ENCODE measurements at places on chromosomes 1 and 21.

GRCh38 chr1:117368116-117369108, 1.2 kb downstream of the MAN1A2 start:
- DNase-seq, result no peak

DNA sequence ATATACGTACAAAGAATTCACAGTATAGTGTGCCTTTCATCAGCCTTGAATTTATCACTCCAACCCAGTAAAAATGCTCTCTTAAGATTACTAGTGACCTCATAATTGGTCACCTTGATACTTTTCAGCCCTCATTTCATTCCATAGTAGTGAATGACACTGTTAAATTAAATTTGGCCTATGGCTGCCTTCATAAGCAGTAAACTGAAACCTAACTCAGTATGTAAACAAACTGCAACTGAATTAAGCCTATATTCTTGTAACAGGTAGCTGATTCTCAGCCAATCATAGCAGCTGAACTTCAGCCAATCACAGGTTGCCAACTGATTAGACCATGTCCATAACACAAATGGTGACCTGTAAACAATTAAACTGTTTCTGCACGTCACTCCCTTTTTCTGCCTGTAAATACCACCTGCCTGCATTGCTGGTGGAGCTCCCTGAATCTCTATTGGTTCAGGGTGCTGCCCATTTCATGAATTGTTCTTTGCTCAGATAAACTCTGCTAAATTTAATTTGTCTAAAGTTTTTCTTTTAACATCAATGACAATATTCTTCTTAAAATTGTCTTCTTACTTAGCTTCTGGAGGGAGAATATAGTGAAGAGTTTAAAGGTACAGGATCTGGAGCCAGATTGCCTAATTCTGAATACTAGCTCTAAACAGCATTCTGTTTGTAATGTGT, 24.0 kb upstream of the CAMSAP2 start:
- DNase-seq, result no peak

DNA sequence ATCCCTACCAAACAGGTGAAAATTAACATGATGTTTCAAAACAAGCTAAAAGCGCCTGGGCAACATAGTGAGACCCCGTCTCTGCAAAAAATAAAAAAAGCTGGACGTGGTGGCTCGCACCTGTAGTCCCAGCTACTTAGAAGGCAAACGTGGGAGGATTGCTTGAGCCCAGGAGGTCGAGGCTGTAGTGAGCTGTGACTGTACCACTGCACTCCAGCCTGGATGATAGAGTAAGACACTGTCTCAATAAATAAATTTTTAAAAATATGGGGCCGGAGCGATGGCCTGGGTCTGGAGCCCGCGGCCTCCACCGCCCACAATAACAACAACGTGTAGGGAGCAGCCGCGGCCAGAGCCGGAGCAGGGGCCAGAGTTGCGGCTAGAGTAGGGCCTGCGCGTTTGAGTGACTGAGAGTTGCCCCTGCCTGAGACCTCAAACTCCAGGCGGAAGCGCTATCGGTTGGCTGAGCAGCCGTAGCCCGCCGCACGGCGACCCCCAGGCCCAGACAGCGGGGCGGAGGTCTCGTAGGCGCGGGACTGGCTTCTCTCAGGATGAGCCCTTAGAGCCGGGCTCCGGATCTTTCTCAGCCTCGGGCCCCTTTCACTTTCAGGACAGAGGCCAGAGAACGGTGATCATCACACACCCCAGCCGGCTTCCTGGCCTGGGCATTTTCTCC, 41.4 kb downstream of the ZMYM1 start:
- DNase-seq, result no peak

- DNase-seq, result no peak
Observed at GRCh38 chr1:115426231-115426771, 88.3 kb upstream of the NGF start.

DNA sequence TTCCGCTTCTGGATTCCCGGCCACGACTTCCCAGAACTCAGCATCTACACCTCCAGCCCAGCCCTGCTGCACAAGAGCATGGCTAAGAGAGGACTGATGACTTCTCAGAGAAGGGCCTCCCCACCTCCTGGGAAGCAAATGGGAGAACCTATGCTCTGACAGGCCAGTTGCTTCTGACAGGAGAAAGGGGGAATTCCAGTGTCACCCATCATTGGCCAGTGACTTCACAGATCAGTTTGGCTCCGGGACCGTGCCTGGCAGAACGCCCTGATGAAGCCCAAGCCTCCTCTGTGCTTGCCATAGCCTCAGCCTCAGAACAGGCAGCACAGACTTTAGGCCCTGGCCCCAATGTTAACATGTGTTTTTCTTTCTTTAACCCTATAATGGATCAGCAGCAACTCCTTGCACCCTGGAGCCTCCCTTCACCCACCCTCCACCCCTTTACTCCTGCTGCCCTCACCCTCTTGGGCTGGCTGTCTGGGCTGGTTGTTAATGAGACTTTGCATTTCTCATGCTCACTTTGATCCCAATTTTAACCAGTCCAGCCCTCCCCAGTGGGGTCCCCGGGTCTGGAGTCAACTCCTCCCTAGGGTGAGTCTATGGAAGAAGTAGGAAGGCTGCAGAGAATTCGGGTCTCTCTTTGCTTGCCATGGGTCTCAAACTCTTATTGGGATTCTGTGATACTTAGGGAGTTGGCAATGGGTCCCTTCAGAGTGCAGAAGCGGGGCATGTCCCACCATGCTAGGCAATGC, 42.7 kb upstream of the SLC30A1 start:
- DNase-seq, result no peak

DNA sequence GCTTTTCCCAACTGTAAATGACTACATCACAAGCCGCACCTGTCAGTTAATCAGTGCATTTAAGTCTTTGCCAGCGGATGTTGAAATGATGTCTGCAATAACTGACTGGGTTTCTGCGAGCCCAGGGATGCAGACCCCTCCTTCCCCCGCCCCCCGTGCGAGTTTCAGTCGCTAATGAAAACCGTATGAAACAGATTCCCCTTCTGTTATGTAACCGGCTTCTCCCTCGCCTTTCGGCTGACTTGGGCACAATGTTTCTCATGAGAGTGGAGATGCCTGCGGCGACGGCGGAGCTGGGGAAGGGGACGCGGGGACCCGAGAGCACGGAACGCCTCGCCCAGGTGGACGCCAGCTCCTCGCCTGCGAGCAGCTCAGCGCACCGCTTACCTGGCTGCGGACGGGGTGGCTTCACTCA, 753 bp downstream of the KCNJ6 start:
- no peak for DNase-seq

DNA sequence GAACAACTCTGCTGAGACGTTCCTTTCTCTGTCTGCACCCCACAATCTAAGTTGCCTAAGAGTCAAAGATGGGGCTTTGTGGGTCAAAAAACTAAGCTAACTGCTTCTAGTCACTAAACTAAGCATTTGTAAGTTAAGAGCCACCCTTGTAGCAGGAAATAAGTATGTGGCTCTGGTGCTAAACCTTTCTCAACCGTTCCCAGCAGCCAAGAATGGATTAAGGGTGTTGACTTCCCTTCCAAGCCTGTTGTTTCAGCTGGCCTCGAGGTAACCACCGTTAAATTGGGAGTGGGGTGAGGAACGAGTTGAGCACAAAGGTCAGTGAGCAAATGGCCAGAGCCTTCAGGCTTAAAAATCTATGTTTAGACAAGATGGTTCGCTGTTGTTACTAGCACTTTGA, 169.1 kb downstream of the TRIM33 start:
- DNase-seq, result no peak

DNA sequence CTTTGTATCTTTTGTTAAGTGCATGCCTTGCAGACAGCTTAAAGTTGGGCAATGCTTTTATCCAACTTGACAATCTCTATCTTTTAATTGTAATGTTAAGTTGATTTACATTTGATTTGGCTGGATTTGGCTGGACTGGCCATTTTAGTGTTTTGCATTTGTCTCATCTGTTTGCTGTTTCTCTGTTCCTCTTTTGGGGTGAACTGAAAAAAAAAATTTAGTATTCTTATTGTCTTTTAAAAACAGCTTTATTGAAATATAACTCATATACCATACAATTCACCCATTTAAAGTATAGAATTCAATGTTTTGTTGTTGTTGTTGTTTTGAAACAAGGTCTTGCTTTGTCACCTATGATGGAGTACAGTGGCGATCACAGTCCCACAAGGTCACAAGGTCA, 34.4 kb downstream of the DIPK1A start:
- no peak for DNase-seq

GRCh38 chr1:248847181-248847955, 9.3 kb downstream of the ZNF672 start:
- DNase-seq, result no peak

DNA sequence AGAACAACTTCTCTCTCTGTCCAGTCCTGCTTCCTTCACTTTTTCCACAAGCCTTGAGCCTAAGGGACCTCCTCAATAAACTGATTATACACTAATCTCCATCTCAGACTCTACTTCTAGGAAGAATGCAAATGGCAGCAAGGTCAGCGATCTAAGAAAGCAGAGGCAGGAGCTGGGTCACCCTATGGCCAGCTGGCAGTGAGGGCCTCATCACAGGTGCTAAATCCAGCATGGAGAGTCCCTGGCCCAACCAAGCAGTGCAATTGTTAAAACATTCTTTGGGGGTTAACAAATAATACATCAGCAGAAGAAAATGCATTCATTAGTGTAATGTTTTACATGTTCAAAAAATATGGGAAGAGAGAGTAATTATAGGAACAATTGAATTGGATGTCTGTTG, 416.0 kb downstream of the SIPA1L2 start:
- DNase-seq, result no peak

- no peak for DNase-seq
Observed at GRCh38 chr1:217272385-217272784, 358.5 kb downstream of the GPATCH2 start.

DNA sequence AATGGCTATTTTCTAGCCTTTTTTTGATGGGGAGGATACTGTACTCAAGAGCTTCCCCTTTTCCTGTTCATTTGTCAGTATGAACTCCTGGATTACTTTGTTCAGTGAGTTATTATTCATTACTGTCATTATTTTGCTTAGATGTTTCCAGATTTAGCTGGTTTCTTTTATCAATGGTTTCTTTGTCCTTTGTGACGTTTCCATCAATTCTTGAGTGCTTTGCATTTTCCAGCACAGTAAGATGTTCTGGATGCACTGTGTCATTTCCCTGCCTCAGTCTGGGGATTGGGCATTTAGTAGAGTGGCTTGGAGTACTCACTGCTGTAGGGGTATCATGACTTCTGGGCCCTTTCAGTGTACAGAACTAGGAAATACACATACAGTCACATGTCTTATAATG, 34.2 kb downstream of the MRPS6 start:
- no peak for DNase-seq

GRCh38 chr1:53902235-53903138, 8.5 kb downstream of the DIO1 start:
- DNase-seq, result no peak

DNA sequence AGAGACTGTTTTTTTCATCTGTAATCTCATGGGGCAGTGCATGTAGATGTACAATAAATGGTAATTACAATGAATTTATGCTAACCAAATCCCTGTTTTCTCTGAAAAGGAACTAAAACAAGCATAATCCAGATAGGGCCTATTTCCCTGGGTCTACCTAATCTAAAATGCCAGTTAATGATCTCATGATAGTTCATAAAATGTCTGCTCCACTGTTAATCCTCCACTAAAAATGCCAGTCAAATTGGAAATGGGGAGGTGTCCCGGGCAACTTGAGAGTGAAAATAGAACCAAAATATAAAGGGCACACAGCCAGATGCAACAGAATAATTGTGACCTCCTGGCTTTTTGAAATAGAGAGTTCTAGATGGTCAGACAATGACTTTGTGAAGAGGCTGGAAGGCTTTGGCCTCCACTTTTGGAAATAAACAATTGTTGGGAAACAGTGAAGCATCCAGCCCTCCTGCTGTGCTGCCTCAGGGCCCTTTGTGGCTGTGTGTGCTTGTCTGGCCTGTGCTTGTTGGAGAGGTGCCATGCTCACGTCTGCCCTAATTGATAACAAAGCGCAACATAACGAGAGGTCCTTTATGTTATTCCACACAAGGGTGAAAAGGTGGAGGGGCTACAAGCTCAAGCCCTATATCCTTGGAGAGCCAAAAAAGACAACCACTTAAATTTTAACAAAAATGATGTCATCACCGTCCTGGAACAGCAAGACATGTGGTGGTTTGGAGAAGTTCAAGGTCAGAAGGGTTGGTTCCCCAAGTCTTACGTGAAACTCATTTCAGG, 97.7 kb downstream of the ATP5PO start:
- no peak for DNase-seq

GRCh38 chr1:156838972-156839371, 19.9 kb downstream of the INSRR start:
- DNase-seq, result no peak

DNA sequence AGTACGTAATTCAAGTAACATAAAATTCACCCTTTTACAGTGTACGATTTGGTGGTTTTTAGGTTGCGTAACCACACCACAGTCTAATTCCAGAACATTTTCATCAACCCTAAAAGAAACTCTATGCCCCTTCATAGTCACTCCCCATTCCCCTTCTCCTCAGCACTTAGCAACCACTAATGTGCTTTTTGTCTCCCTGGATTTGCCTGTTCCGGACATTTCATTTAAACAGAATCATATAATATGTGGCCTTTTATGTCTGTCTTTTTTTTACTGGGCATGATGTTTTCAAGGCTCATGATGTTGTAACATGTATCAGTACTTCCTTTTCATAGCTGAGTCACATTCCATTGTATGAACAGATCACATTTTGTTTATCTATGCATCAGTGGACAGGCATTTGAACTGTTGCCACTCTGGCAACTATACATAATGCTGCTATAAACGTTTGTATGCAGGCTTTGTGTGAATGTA, 20.8 kb downstream of the OBSCN start:
- DNase-seq, result no peak

DNA sequence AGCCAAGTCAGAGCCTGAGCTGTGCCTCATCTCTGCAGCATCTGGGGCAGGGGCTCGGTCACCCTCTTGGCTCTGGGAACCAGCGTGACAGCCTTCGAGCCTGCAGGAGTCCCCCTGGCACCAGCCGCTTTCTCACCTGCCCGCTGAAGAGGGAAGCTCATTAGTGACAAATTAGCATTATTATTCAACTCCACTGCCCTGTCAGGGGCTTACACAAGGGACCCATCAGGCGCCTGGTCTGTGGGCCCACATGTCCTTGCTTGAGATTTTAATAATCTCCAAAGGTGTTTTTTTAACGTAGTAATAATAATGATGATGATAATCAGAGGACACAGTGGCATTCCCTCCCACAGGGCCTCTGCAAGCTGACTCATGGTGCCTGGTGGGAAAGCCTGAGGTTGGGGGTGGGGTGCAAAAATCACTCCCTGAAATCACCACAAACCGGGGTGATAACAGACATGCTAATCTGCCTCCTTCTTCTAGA, 98.1 kb upstream of the IGSF21 start:
- no peak for DNase-seq

GRCh38 chr1:150576367-150576711, 3.1 kb downstream of the MCL1 start:
- DNase-seq, result no peak

DNA sequence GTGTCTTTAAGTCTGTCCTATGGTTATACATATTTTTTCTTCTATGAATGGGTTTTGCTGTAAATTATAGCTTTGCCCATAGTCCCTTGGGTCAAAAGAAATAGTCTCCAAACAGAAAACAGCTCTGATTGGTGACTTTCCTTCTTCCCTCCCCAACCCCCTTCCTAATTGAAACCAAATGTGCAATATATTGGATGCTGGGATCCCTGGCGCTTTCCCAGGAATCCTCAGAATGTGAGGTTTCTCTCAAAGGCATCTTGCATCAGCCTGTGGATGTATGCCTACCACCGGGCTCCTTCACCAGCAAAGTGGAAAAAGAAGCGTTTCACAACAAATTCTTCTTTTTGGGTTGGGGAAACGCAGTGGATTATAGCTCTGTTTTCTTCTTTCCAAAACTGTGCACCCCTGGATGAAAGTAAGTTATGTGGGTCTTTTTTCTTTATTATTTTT, at the start of gene DDR2:
TSS of gene DDR2 (plus strand) at position 248 of the 450 bp plus-strand sequence. CDS start 86,600 bp downstream, outside the sequence.
- DNase-seq, result no peak

GRCh38 chr1:157487096-157487495, 65.2 kb downstream of the FCRL5 start:
- no peak for DNase-seq
